Anterior cingulate cortex (tissue), 58 donors: ENCODE measurements at places on chromosomes 4 and X.

DNA sequence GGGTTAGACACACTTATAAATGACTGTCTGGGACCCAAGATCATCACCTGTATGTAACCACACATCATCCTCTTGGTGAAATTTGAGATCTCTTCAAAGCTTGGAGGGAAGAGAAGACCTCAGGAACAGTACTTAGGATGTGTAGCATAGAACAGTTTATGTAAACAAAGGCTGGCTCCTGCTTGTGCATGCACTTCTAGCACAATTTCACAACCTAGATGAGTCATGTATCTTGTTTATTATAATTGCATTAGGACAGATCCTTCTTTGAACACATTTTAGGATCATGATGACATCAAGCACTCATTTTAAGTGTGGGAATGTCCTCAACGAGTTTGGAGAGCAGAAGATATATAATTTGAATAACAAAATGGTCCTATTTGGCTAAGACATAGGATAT lies 26.3 kb upstream of the ZMAT1 start:
- no peak for DNase-seq

GRCh38 chr4:163610648-163611047 lies 116.2 kb downstream of the TMA16 start:
- DNase-seq: no peak

DNA sequence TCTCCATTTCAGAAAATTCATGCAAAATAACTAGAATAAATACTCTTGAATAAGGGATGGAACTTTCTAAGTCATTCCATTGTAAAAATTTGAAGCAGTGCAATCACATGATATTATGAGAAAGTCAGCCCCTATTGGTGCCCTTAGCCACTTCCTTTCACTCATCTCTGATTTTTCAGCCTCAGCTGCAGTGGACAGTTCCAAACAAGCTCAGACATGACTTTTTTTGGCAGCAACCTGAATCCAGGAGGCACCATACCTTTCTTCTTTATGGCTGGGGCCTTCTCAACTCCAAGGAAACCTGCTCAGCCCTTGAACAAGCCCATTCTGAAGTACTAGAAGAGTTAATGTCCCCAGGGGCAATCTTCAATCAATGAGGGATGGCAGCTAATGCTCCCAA lies 40.5 kb downstream of the MAPK10 start:
- no peak for DNase-seq

DNA sequence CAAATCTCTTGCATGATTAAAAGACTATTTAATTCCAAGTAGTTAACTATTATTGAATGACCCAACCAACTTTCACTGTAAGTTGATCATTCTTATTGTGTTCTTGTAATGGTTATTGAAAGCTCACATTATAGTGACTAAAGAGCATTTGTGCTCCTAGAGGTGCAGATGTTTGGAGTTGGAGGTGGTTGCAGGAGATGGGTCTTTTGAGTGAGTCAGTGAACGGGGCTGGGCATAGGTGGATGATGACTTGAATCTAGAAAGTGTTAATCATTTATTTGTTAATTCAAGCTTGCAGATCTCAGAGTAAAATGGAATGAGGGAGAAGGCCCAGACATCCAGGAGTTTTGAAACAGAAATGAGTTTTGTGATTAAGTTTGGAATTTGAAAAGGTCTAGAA lies 13.7 kb downstream of the NWD2 start:
- no peak for DNase-seq

DNA sequence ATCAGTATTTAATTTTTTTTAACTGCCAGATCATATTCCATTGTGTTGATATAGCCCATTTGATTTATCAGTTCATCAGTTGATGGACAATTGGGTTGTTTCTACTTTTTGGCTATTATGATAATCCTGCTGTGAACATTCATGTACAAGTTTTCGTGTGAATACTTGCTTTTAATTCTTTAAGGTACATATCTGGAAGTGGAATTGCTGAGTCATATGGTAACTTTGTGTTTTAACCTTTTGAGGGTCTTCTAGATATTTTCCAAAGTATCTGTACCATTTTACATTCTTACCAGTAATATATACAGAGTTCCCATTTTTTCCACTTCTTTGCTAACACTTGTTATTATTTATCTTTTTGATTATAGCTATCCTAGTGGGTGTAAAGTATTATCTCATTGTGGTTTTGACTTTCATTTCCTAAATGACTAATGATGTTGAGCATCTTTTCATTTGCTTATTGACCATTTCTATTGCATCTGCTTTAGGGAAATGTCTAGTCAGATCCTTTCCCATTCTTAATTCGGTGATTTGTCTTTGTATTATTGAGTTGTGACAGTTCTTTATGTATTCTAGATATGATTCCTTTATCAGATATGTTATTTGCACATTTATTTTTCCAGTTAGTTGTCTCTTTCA lies 75.2 kb upstream of the NUDT6 start:
- no peak for DNase-seq

DNA sequence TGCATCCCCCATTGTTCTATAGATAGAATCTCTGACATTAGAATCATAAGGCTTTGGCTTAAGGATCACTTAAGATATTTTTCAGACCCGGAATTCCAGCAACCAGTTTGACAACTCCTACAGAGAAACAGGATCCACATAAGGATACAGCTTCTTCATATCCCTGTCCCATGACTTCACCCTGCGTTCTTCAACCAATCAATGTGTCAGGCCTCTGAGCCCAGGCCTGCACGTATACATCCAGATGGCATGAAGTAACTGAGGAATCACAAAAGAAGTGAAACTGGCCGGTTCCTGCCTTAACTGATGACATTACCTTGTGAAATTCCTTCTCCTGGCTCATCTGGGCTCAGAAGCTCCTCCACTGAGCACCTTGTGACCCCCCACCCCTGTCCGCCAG lies 85.1 kb downstream of the MFAP3L start:
- DNase-seq: no peak

GRCh38 chr4:42711496-42711895 lies 54.6 kb upstream of the ATP8A1 start:
- DNase-seq: no peak

DNA sequence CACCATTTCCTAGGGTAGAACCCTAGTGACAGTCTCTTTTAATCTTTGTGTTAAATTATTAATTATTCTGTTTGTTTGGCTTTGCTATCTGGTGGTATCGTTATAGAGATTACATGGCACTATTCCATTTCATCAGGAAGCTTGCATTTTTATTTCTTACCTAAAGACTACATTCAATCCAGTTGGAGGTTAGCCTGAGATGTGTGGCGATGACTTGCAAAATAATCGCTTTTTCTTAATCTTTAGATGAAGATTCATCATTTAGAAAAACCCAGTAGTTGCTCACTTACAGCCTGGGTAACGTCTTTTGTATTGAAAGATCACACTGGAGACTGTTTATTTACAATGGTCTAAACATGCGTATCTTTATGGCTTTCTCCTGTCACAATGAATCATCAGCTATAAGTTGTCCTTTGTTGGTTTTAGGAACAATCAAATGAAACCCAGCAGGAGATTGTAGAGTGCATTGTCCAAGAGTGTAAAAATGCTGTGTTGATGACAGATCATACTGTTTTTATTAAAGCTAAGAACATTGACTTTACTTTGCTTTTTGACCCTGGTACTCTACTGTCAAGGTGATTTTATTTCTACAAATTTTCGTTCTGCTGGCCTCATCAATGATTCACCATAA lies 281.7 kb upstream of the PITX2 start:
- DNase-seq: no peak

DNA sequence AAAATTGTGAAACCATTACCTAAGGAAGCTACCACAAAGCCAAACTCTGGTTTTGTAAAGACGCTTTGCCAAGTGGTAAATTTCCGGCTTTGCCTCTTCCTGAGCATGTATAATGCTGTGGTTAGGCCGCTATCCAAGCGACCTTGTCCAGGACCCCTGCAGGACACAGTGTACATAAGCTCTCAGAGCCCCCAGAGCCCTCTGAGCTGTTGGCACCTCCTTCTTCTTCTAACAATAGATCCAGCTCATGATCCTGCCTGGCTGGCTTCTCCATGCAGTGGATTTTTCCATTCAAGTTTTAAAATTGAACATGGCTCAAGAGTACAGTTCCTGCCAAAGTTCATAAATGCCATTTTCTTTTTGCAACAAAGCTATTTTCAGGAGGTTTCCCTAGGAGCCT lies 326.7 kb downstream of the MAPK10 start:
- DNase-seq: no peak

DNA sequence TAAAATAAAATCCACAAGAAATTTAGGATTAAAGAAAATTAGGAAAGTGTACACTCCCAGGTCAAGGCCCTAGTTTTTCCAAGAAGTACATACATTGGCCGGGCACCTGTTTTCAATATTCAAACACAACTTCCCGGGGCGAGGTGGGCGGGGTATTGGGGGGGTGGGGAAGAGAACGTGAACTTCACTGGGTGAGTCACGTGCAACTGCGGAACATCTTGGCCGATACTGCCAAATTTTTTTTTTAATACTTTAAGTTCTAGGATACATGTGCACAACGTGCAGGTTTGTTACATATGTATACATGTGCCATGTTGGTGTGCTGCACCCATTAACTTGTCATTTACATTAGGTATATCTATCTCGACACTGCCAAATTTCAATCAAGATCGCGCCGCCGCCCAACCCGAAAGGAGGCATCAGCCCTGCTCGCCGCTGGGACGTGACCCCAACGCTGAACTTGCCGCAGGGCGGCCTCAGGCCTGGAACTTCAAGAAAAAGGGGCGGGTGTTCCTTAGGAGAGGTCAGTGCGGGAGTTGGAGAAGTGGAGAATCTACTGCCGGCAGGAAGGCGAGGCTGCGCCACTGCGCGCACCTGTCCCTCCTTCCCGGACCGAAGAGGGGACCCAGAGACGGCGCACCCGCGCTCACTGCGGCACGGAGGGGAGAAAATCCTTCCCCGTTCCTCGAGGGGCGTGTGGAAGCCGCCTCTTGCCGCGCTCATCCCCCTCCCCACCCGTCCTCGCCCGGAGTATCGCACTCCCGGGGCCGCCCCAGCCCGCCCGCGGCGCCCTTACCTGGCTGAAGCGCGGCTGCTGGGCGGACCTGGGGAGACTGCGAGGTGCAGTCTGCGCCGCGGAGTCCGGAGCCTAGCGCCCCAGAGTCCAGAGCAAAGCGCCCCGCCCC lies at the start of gene TEC:
TSS of gene TEC (minus strand) at position 883 of the 905 bp plus-strand sequence. CDS start 41,224 bp downstream, outside the sequence.
- no peak for DNase-seq

GRCh38 chr4:99847362-99847976 lies 30.8 kb downstream of the DAPP1 start:
- no peak for DNase-seq

DNA sequence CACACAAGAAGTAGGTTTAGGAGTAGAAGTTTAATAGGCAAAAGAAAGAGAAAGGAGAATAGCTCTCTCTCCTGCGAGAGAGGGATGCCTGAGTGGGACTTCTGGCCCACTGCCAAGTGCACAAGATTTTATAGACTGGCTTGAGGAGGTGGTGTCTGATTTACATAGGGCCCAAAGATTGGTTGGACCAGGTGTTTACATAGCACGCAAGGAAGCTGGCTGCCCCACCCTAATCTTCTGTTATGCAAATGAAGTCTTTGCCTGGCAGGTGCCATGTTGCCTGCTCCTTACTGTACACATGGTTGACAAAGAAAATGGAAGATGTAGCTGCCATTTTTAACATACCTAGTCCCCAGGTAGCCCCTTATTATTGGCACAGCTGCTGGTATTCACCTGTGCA lies 170.8 kb upstream of the GATB start:
- no peak for DNase-seq

- no peak for DNase-seq
Observed at GRCh38 chr4:138804711-138805110, 210.9 kb upstream of the NOCT start.

DNA sequence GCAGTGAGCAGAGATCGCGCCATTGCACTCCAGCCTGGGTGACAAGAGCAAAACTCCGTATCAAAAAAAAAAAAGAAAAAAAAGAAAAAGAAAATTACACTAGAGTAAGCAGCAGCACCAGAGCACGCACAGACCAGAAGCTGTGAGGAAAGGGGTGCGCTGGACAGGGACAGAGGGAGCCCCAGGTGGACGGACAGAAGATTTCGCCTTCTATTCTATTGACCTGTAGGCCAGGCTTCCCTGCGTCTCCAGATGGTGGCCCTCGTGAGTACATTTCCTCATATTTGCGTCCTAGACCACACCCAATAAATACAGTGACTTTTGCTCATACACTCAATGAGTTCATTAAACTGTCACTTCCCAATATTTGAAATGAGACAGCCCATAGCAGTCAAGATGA lies 19.1 kb downstream of the MTNR1A start:
- DNase-seq: no peak

DNA sequence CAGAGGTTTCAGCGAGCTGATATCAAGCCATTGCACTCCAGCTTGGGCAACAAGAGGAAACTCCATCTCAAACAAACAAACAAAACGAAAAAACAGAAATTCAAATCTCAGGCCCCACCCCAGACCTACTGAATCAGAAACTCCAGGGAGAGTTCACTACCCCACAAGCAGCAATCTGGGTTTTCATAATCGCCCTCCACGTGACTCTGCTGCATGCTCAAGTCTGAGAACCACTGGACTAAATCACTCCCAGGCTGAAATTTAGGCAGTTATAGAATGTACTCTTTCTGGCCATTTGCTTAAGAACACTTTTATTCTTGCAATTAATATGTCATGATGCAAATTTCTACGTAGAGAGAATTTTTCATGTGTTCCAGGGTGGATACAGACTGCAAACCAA lies 287.3 kb downstream of the USP46 start:
- no peak for DNase-seq

GRCh38 chr4:575281-576141 lies 584 bp downstream of the TMEM271 start:
- no peak for DNase-seq

DNA sequence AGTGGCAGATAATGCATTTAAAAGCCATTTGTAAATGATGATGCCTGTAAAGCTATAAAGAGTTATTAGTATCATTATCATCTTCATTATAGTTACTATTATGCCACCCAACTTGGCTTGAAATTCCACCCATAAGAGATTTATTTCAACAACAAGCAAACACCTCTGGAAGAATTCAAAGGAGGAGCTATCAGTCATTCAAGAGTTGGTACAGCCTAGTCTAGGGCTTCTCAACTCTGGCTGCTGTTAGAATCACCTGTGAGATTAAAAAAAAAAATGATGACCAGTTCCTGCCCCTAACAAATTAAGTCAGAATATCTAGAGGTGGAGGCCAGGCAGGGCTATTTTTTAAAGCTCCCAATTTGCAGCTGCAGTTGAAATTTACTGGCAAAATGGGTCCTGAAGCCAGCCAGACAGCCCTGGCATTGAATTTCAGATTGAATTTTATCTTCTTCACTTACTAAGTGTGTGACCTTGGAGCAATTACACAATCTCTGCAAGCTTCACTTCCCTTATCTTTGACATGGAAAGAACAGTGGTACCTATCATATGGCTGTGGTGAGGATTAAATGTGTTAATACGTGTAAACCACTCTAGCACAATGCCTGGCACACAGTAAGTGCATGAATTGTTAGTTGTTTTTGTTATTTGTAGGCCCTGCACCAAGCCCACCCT lies 52.9 kb upstream of the EDA start:
- no peak for DNase-seq

DNA sequence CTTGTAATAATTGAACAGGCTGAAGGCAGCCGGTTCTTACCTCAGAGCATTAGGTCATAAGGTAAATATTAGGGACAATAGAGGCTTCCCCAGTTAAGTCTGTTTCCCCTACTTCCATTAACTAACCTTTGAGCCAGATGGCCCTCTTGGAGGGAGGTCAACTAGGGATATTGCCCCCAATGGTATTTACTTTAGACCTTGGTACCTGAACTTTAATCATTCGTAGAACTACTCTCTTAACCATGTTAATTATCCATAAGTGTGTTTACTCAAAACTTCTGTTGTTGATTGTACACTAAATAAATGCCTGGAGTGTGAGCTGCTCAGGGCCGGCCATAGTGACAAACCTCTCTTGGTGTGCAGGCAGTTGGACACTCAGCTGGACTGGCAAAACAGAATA lies 1843.5 kb upstream of the AGA start:
- no peak for DNase-seq
